ENCODE measurements at places on chromosomes 4 and X.
A peak's percentile ranks its signal among the peaks of the same experiment; 100 is the strongest.

- DNase-seq = no peak
Measured at GRCh38 chr4:52822583-52822971, 39.5 kb upstream of the RASL11B start.

DNA sequence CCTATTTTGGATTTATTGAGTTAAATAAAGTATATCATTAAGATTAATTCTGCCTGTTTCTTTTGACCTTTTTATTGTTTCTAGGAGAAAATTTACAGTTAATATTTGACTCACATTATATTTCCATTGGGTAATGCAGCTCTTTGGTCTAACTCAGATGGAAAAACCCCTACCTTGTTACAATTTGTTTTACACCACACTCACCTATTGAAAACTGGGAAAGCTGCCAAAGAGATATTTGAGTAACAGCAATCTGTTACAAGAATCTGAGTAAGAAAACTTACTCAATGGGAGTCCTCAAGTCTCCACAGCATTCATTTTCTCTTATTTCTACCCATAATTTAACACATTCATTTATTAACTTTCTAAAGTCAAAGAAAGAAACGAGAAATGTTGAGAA is 108.0 kb upstream of the TLL1 start:
- no peak for DNase-seq

- DNase-seq = no peak
Measured at GRCh38 chr4:161336016-161336530, 827.7 kb downstream of the FSTL5 start.

GRCh38 chrX:94492541-94492940 is 818.5 kb downstream of the FAM133A start:
- DNase-seq = no peak

DNA sequence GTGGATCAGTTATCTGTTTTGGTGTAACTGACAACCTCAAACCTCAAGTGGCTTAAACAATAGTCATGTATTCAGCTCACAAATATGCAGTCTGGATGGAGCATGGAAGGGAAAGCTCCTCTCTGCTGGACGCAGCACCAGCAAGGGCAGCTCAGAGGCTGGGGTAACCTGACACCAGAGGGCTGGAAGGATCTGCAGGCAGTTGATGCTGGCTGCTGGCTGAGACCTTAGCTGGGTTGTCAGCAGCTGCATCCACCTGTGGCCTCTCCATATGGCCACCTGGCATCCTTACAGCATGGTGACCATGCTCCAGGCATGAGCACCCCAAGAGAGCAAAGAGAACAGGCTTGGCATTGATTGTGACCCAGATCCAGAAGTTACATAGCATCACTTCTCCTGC is 46.7 kb downstream of the ENPP6 start:
- DNase-seq = no peak

- DNase-seq = no peak
Measured at GRCh38 chr4:147103403-147103946, 157.8 kb upstream of the TTC29 start.

GRCh38 chrX:103343105-103343504 is 13.1 kb downstream of the TCEAL7 start:
- peak; percentile 27 for DNase-seq

- DNase-seq = no peak
Measured at GRCh38 chrX:85591536-85591935, 212.1 kb upstream of the POF1B start.

DNA sequence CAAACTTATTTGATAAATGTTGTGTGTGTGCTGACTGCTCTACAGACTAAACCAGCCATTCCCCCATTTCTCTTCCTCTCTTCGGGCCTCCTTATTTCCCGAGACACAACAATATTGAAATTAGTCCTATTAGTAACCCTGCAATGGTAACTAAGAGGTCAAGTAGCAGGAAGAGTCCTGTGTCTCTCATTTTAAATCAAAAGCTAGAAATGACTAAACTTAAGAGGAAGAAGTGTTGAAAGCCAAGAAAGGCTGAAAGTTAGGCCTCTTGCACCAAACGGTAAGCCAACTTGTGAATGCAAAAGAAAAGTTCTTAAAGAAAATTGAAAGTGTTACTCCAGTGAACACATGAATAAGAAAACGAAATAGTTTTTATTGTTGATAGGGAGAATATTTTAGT is 357.8 kb upstream of the SLC7A11 start:
- DNase-seq = no peak

DNA sequence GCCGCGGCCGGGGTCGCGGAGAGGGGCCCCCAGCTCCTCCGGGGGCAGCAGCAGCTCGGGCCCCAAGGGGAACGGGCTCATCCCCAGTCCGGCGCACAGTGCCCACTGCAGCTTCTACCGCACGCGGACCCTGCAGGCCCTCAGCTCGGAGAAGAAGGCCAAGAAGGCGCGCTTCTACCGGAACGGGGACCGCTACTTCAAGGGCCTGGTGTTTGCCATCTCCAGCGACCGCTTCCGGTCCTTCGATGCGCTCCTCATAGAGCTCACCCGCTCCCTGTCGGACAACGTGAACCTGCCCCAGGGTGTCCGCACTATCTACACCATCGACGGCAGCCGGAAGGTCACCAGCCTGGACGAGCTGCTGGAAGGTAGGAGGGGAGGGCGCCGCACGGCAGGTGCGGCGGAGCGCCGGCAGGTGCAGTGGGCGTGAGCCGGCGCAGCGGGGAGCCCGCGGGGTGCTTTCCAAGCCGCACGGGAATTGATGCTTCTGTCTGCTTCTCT is 886 bp downstream of the DCLK2 start:
- no peak for DNase-seq

GRCh38 chr4:832108-832507 is 6.2 kb upstream of the CPLX1 start:
- DNase-seq = no peak

- no peak for DNase-seq
Measured at GRCh38 chr4:37157476-37158167, 86.9 kb upstream of the NWD2 start.

- no peak for DNase-seq
Measured at GRCh38 chr4:6524436-6524835, 50.6 kb upstream of the MAN2B2 start.

- no peak for DNase-seq
Measured at GRCh38 chr4:124277691-124278090, 434.8 kb downstream of the ANKRD50 start.

- DNase-seq = no peak
Measured at GRCh38 chr4:158182736-158183135, 9.9 kb upstream of the GASK1B start.

- DNase-seq = no peak
Measured at GRCh38 chr4:24674279-24674678, 89.9 kb upstream of the DHX15 start.
